ENCODE measurements at places on chromosomes 4 and X.

- no peak for ATAC-seq
Measured at GRCh38 chr4:26344901-26345564, 24.2 kb downstream of the RBPJ start.

DNA sequence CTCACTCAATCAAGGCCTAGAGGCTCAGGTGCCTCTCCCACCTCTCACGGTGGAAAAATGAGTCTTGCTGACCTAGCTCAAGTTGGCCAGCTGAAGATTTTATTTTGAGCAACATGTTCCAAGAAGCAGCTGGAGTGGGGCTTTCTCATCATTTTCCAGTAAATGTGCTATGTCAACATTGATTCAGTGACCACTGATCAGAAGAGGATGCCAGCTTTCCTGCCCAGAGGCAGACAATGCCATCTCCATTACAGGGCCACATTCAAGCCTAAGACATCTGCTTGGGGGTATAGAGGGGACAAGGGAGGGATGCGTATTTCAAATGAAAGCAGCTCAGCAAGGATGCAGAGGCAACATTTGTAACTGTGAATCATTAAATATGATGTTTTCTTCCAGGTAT, 3.0 kb downstream of the MEPE start:
- ATAC-seq, result no peak

- ATAC-seq, result no peak
Measured at GRCh38 chr4:186501554-186501953, 53.8 kb downstream of the MTNR1A start.

DNA sequence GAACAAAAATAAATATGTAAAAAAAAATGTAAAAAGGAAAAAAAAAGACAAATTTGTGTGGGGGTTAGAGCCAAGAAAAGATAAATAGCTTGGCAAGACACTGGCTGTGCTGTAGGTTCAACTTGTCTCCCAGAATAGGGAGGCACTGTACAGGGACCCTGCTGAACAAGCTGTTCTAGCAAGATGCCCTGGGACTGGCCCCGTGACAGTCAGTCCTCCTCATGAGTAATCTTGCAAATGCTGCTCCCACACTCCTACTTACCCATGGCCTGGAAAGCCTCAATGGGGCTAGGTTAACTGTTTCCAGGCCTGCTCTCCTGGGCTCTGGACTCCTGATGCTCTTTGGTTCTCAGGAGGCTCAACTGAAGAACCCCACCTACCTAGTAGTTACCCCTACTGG, 106.8 kb downstream of the ATG4A start:
- no peak for ATAC-seq

DNA sequence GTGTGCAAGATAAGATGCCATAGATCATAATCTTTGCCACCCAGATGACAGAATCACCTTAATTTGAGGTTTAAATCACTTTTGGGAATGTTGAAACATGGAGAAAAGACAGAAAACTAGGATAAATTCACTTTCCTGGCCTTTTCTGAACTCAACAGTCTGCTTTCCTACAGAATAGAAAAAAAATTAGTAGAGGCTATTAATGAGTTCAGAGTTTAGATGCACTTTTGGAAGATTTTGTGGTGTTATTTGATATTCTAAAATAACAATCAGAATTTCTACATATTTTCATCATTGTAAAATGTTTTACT, 195.9 kb downstream of the CAMK2D start:
- no peak for ATAC-seq

DNA sequence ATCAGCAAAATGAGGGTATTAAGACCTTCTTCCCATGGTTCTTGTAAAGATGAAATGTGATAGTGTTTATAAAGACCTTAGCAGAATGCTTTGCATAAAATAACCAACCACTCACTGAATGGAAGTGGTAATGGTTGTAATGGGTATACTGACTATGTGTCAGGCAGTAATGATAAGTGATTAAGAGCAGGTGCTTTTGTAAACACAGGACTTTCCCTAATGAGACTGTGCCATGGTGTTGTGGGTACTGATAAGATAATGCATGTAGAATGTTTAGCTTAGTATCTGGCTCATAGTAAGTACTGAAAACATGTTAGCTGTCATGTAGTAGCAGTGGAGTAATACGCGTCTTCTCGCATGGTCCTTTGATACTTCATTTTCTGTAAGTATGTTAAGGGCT, 6.9 kb downstream of the LSM6 start:
- ATAC-seq, result peak; percentile 62

GRCh38 chrX:95640226-95640625, 1044.4 kb upstream of the DIAPH2 start:
- no peak for ATAC-seq
